ENCODE measurements at places on chromosomes 1 and 21.

GRCh38 chr1:75126611-75127101 lies 7.5 kb upstream of the LHX8 start:
- DNase-seq: no peak
- H3K27me3 ChIP-seq: no peaks in the 10 kb centered on the region
- H3K36me3 ChIP-seq: no peaks in the 10 kb centered on the region

GRCh38 chr1:119371815-119372214 lies 3.2 kb downstream of the HAO2 start:
- H3K27me3 ChIP-seq: no peaks in the 10 kb centered on the region
- no peak overlapping the region for H3K4me3 ChIP-seq
- H3K27ac ChIP-seq: no peak overlapping the region

- DNase-seq: no peak
- H3K4me3 ChIP-seq: no peak overlapping the region
- H3K36me3 ChIP-seq: no peaks in the 10 kb centered on the region
- no peaks in the 10 kb centered on the region for H3K4me1 ChIP-seq
- H3K27me3 ChIP-seq: no peaks in the 10 kb centered on the region
These were observed 7.0 kb downstream of the COL24A1 start for GRCh38 chr1:86149591-86149990.

GRCh38 chr21:42676808-42677207 lies 23.4 kb downstream of the PDE9A start:
- no peaks in the 10 kb centered on the region for H3K36me3 ChIP-seq
- no peak overlapping the region for H3K27ac ChIP-seq
- no peak for DNase-seq
- H3K27me3 ChIP-seq: no peaks in the 10 kb centered on the region
